ENCODE measurements at places on chromosomes 5 and 9.
A peak's percentile ranks its signal among the peaks of the same experiment; 100 is the strongest.

DNA sequence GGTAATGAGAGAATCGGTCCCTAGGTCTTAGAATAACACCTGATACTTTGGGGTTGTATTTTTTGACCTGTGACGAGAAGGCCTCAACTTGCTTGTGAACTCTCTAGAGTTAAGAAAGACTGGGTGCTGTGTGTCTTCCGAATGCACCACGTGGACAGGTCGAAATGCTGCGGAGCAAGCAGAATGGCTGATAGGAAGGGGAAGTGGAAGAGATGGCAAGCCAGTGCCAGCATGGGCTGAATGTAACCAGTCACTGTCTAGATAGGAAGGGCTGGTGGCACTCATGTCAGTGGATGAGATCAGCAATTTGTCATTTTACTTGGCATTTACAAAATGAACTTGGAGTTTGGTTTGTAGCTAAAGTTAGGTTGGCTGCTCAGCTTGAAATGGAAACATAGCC lies 5.6 kb downstream of the OTULINL start:
- no peak for DNase-seq

DNA sequence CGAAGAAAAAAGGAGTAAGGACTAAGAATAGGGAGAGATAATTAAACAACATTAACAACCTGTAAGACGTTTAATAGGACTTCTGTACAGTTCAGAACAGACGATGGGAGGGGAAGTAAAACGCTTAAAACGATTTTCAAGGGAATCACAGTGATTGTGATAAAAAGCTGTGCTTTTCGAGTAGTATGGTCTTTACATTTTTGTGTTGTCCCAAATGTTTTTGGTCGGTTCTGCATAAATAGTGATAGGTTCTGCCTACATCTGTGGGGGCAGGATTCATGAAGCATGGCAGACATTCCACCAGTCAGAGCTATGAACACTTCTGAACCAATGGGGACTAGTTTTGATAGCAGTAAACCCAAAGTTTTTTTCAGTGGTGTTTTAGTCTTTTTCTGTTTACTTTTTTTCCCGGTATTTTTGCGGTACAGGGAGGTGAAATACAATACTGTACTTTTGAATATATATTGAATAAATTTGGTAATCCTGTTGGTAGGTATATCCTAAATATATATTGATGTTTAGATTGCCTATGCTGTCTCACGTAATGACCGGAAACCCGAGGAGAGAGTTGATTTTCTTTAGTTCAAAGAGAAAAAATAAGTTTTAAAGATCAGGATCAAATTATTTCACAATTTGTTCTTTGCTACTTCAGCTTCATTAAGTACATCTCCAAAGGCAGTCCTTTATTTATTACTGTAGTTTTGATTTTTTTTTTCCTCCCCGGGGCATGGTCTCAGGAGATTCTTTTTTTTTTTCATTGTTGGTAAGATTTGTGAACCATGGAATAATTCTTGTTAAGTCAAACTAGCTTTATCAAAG lies 1.3 kb downstream of the ERBIN start:
- DNase-seq: peak; percentile 54

DNA sequence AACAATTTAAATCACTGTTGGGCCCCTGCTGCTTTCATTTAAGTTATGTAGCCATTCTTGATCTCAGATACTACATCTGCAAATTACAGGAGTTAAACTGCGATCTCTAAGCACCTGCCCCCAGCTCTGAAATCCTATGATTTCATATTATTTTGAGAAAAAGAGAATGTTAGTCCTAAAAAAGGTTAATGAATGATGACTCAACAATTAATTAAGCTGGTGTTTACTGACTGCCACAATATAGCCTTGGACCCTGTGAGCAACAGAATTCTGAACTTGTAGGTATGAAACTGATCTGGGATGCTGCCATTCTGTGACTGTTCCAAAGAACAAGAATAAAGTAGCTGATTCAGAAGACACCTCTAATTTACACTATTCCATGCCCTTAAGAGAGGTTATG lies 124.4 kb upstream of the FBXL7 start:
- DNase-seq: no peak

- no peak for DNase-seq
Measured at GRCh38 chr9:3682186-3682585, 156.4 kb upstream of the RFX3 start.

GRCh38 chr5:179327021-179327735 lies 18.1 kb downstream of the ADAMTS2 start:
- DNase-seq: no peak

DNA sequence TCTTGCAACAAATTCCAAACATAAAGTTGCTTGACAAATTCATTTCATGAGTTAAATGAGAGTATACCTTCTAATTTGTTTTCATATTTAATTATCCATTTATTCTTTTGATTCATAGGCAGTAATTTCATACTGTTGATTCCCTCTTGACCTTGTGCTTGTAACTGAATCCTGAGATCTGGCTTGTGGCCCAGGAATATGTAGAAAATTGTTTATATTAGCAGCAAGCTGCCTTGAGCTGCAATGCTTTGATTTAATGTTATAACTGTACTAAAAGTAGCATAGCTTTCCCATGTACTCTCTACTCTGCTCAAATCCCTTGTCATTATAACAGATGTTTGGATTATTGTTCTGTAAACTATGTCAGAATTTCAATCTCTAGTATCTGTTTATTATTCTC lies 780.7 kb downstream of the NR2F1-AS1 start:
- DNase-seq: no peak

DNA sequence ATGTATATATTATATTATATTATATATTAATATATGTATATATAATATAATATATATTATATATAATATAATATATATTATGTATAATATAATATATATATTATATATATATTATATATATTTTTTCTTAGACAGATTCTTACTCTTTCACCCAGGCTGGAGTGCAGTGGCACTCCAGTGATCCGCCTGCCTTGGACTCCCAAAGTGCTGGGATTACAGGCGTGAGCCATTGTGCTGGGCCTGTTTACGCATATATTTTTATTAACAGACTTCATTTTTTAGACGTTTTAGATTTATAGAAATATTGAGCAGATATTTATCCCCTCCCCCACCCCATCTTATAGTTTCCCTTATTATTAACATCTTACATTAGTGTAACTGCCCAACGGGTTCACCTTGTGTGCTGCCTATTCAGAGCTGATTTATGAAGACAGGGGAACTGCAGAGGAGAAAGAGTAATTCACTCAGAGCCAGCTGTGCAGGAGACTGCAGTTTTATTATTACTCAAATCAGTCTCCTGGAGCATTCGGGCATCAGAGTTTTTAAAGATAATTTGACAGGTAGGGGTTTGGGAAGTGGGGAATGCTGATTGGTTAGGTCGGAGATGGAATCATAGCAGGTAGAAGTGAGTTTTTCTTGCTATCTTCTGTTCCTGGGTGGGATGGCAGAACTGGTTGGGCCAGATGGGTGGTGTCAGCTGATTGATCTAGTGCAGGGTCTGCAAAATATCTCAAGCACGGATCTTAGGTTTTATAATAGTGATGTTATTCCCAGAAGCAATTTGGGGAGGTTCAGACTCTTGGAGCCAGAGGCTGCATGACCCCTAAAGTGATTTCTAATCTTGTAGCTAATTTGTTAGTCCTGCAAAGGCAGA lies 93.4 kb downstream of the UNC13B start:
- no peak for DNase-seq

GRCh38 chr5:55495216-55495615 lies 39.5 kb downstream of the PLPP1 start:
- DNase-seq: no peak

GRCh38 chr5:15995341-15996052 lies 184.1 kb downstream of the MARCHF11 start:
- DNase-seq: no peak

GRCh38 chr5:1515921-1516571 lies 7.7 kb downstream of the LPCAT1 start:
- DNase-seq: no peak
